Activated CD4-positive, alpha-beta T cell treated with anti-CD3 and anti-CD28 coated beads, Interleukin-2, Interleukin-4, amounts not matched to agents 100 ng/mL and 50 ng/mL, durations not matched to agents 16 hours and 8 hours (primary cell): ENCODE measurements at places on chromosomes 4 and X.

DNA sequence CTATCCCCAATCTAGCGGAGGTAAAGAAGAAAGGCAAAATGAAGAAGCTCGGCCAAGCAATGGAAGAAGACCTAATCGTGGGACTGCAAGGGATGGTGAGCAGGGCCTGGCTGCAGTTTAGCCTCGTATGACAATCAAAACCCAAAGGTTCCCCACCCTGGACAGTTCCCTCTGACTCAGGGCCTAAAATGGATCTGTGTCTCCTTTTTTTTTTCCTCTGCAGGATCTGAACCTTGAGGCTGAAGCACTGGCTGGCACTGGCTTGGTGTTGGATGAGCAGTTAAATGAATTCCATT lies 986 bp downstream of the HDAC6 start:
- DNase-seq = no peak

- no peak for DNase-seq
Observed at GRCh38 chrX:133448512-133449076, 33.3 kb upstream of the GPC4 start.

GRCh38 chr4:2723751-2724150 lies 32.4 kb downstream of the TNIP2 start:
- DNase-seq = no peak

DNA sequence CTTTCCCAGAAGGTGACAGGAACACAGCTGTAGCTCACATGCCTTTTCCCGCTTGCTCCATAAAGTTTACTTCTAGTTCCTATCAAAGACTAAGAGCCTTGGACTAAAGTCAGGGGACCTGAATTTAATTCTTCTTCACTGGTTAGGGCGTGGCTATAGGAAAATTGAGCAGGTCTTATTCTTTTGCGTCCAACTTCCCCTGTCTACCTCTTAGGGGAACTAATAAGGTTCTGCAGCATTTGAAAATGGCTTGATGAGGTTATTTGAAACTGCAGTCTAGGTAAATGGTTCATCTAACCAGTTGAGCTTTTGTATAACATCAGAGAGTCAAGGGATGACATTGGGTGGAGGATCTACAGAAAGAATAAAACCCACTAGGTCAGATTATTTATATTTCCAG lies 2.6 kb downstream of the ARHGAP10 start:
- DNase-seq = no peak

DNA sequence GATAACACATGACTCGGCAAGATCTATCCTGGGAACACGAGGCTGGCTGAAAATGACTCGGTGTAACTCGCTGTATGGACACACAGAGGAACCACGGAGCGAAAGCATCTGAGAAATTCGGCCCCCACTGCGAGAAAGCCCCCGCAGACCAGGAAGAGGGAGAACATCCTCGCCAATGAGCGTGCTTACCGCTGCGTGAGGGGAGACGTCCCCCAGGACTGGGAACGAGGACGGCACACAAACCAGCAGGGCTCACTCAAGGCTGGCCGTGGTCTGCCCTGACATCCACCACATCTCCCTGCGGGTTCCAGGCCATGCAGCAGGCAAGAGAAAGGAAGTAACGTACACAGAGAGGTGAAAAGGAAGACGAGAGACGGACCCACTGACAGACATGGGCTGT lies 17.6 kb upstream of the GTPBP6 start:
- DNase-seq = no peak

DNA sequence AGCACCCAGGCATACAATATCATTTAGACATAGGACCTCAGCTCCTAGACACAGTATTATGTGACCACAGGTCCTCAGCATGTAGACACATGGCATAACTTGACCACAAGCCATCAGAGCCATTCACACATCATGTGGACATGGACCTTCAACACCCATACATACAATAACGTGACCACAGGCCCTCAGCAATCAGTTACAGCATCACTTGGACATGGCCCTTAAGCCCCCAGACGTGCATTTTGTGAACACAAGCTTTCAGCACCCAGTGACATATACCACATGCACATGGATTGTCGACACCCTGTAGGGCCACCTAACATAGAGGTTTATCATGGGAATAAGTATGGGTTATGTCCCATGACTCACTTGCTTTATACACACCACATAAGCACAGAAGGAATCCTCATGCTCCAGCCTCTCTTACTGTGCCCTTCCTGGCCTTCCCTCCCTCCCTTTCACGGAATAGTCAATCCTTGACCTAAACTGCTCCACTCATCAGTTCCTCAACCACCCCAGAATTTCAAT lies 1.9 kb downstream of the TSPYL2 start:
- no peak for DNase-seq

GRCh38 chrX:37378404-37378803 lies 29.2 kb downstream of the PRRG1 start:
- DNase-seq = no peak

- DNase-seq = no peak
Observed at GRCh38 chr4:139720806-139721205, 55.2 kb downstream of the MGST2 start.

DNA sequence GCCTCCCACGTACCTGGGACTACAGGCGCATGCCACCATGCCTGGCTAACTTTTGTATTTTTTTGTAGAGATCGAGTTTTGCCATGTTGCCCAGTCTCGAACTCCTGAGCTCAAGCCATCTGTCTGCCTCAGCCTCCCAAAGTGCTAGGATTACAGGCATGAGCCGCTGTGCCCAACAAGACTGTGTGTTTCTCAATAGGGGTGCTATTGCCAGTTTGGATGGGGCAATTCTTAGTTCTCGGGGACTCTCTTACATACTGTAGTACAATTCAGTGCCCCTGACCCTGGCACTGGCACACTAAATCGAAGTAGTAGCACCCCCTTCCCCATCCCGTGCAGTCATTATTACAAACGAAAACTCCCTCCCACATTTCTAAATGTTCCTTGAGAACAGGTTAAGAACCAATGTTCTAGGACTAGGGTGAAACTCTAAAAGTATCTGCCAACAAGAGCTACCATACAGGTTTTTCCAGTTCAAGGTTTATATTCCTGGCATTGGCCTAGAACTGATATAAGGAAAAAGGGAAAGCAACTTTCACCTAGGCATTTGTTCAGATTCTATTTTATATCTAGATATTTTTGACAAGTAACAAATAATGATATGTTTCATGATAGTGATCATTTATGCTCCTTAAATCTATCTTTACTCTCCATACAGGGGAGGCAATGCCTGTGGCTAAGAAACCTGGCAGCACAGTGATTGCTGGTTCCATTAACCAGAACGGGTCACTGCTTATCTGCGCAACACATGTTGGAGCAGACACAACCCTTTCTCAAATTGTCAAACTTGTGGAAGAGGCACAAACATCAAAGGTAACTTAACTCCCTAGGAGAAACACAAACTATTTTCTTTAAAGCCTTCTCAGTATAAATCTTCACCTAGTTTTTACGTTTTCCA lies 50.4 kb upstream of the PGAM4 start:
- no peak for DNase-seq

DNA sequence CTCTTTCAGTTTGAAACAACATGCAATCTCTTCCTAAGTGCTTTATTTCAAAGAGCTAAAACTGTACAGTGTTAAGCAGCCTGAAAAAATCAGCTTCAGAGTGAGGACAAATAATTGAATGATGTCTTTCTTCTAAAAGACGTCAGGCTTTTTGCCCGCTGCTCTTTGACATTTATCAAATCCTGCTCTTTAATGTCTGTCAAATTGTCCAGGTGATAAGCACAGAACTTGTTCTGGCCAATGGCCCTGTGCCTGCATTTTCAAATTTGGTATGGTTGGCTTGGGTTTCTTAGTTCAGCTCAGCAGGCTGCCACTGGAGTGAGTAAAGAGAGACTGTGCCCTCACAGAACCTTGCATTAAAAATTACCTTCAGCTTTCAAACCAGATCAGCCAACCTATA lies 712.9 kb upstream of the LCORL start:
- no peak for DNase-seq

- DNase-seq = peak; percentile 33
Observed at GRCh38 chr4:158810487-158811215, 41.8 kb downstream of the FNIP2 start.

DNA sequence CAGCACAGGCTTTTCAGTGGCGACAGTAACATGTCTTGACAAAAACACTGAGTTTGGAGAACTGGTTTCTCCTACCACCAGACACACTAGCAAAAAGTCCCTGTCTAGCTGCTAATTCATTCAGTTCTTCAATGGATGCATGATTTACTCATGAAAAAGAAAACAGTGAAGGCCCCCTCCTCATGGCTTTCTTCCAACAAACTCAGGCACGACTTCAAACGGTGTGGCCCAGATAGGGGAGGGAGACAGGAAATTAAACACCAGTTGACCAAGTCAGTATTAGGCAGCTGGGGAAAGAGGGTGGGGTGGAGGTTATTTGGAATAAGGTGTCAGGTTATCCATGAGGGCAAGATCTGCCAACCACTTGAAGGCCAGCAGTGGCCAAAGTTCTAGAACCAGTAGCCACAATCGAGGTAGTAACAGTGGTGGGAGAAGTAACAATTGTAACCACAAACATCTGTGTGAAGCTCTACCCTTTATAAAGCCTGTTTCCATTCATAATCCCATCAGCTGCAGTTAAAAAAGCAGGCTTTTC lies 60.2 kb downstream of the SEPSECS start:
- no peak for DNase-seq

DNA sequence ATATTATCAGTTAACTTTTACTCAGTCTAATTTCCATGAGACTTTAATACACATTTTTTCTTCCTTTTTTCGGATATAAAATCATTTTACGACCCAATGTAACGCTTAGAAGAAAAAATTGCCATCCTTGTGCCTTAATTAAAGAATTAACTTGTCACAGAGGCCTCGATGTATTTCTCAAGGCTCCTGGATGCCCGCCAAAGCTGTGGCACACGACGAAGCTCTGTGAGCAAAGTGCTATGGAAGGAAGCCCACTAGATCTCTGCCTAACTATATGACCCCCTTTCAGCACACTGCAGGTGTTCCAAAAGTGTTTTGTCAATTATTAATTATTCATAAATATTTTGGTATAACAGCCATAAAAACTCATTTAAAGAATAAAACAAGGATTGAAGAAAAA lies 54.4 kb downstream of the TAPT1 start:
- no peak for DNase-seq

DNA sequence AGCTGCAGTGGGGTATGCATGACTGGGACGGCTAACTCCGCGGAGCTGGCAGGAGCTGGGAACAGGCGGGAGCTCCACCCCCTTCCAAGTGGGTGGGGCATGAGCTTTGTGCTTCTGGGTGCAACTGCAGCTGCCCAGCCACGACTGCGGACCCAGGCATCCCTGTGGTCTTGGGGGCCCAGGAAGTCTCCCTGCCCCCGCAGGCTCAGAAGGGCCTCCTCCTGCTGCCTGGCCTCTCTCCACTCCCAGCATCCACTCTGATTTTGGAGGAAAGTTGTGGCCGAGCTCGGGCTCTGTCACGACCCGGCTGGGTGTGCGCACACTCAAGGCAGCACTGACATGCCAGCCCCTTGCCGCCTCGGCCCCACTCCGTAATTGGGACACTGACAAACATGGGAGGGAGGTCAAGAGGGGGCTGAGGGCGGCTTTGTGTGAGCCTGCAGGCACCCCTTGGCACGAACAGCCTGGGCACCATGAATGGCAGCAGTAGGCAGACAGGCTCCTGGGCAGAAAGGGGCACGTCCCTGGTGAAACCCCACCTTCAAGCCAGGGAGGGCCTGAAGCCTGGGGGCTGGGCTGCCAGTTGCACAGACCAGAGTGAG lies 822.6 kb downstream of the GLUD2 start:
- no peak for DNase-seq

DNA sequence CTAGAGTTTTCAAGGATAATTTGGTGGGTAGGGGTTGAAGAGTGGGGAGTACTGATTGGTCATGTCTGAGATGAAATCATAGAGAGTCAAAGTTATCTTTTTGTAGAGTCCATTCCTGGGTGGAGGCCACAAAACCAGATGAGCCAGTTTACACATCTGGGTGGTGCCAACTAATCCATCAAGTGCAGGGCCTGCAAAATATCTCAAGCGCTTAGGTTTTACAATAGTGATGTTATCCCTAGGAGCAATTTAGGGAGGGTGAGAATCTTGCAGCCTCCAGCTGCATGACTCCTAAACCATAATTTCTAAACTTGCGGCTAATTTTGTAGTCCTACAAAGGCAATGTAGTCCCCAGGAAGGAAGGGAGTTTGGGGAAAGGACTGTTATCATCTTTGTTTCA lies 988.3 kb upstream of the LCORL start:
- no peak for DNase-seq

- DNase-seq = no peak
Observed at GRCh38 chrX:153571534-153571908, 27.4 kb downstream of the CCNQ start.

DNA sequence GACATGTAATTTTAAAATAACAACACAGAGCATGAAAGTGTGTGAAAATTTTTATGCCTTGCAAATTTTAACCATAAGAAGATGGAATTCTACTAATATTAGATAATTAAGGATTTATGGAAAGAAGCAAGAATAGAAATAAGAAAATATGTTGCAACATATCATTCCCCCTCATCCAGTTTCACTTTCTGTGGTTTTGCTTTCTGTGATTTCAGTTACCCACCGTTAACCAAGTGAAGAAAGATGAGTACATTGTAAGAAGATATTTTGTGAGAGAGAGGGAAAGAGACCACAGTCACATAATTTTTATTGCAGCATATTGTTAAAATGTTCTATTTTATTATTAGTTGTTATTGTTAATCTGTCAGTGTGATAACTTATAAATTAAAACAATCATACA lies 77.9 kb downstream of the ADAM29 start:
- no peak for DNase-seq

DNA sequence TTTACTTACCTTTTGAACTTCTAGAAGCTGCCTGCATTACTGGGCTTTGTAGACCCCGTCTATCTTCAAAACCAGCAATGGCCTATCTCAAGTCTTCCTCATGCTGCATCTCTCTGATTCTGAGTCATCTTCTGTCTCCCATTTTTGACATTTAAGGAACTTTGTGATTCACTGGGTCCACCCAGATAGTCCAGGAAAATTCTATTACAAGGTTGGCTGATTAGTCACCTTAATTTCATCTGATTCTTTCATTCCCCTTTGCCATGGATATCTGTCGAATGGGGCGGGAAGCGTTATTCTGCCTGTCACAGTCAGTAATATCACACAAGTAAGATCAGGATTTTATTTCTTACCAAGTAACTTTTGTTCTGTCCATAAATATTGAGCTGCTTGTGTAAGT lies 618.0 kb downstream of the CCSER1 start:
- no peak for DNase-seq

- DNase-seq = no peak
Observed at GRCh38 chr4:150206954-150207353, 128.7 kb downstream of the DCLK2 start.

DNA sequence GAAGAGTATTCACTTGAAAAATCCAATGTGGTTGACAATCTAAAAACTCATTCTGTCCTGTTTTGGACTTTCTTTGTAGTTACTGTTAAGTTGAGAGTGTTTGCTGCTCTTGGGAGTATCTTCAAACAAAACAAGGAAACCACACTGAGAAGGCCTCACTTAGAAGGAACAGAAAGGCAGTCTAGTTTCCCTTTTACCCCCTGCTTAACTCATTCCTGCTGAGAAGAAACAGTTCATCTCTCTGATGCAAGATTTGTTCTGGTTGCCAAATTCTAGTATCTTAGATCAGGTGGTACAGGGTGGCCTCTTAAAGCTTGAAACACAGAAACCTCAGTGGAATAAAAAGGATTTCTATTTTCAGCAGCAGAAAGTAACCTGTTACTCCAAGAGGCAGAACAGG lies 41.4 kb downstream of the GUCY2F start:
- peak; percentile 2 for DNase-seq
